Stimulated activated CD8-positive, alpha-beta memory T cell treated with anti-CD3 and anti-CD28 coated beads, Interleukin-15, amount 100 ng/mL, for 48 hours (primary cell): ENCODE measurements at places on chromosomes 6 and 20.

DNA sequence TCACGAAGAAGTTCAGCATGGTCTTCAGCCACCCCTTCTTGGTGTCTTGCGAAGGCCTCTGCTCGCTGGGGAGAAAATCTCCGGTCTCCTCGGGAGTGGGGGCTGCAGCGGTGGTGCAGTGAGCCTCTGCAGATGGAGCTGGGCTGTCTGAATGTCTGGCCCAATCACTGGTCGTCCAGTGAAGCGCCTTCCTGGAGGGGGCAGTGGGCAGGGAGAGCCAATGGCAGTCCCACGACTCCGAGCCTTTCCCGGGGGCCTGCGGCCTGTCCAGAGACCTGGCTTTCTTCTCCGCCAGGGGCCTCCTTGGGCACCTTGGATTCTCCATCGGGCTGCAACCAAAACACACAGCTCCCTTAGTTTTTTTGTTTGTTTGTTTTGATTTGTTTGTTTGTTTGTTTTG is 6.3 kb downstream of the BNIP5 start:
- DNase-seq, result no peak

DNA sequence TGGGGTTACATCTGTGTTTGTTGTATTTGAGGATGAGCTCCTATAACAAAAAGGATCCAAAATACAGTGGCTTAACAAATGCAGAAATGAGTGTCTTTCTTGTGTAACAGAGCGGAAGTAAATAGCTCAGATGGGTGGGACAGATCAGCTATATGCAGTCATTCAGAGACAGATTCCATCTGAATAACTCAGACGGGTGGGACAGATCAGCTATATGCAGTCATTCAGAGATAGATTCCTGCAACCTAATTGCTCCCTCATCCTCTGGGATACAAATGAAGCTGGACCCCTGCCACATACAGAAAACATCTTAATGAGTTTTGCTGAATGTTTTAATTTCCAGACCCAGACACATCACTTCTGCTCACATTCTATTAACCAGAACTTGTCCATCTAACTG is 332.3 kb downstream of the BCKDHB start:
- no peak for DNase-seq

GRCh38 chr6:111485342-111485741 is 2.3 kb upstream of the REV3L start:
- DNase-seq, result no peak

DNA sequence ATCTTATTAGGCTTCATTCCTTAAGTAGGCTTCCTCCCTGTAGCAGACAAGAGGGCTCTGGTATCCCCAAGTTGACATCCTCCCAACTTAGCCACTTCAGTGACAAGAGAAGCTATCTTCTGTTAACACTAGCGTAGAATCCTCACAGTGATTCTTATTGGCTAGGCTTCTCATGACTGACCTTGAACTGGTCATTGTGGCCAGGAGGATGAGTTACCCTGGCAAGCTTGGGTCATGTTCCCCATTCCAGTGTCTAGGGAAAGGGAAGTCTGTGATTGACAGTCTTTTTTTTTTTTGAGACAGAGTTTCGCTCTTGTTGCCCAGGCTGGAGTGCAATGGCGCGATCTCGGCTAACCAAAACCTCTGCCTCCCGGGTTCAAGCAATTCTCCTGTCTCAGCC is 7.1 kb downstream of the CDKAL1 start:
- no peak for DNase-seq

DNA sequence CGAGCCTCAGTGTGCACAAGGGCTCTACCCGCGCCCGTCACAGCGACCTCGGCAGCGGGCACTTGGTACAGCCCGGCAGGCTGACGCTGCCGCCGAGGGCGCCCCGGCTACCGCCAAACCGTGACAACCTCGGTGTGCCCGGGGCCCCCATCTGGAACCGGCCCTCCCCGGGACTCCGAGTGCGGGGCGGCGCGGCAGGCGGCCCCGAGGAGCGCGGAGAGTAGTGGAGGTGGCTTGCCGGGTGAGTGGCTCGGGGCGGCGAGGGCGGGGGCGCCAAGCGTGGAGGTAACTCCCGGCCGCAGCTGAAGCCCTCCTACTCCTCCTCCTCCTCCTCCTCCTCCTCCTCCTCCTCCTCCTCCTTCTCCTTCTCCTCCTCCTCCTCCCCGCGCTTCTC is at the start of gene ISM1:
Gene ISM1, plus strand, starts transcription at position 371 of the 394 bp plus-strand sequence. CDS start 503 bp downstream, outside the sequence.
- DNase-seq, result no peak

DNA sequence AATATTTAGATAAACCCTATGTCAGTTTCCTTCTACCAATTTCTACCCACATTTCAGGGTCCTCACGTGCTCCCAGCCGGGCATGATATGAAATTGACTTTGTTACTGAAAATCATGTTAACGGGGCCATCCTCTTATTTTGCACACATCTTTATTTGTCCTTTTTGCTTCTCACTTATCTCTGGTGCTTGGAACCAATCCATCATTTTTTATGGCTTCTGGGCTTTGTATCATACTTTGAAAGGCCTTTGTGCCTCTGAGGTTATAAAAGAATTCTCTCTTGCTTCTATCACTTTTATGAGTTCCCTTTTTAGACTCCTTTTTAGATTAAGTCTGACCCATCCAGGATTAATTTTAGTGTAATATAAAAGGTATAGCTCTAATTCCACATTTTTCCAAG is 117.1 kb upstream of the PRND start:
- no peak for DNase-seq
